ENCODE measurements at places on chromosomes 2 and 18.

DNA sequence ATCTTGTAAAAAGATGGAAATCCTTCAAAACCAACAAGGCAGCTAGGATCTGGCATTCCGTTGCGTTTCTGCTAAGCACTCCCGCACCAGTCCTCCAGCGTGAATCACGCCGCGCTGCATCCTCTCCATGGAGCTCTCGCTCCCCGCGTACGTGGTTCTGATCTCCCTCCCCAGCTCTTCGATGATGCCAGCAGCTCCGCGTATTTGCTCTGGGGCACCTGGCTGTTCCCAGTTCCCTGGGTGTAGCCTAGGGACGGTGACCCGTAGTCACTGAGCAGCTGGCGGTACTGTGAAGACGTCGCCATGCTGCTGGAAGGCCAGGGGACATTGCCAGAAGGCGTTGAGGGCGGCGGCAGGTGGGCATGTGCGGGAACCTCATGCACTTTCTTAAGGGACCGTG, 407.5 kb downstream of the RNF144A start:
- DNase-seq: no peak

DNA sequence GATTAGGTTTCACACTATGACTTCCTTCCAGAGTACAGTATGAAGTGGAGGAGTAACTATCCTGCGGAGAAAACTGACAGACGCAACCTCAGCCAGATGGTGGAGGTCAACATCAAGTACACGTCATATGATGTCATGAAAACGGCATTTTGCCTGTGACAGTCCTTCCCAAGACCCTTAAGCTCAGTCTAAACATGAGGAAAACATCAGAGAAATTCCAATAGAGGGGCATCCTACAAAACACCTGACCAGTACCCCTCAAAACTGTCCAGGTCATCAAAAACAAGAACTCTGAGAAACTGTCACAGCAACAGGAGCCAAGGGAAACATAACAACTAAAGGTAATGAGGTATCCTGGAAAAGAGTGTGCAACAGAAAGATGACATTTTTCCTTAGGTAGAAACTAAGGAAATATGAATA, 1.7 kb downstream of the RNU4ATAC start:
- no peak for DNase-seq

DNA sequence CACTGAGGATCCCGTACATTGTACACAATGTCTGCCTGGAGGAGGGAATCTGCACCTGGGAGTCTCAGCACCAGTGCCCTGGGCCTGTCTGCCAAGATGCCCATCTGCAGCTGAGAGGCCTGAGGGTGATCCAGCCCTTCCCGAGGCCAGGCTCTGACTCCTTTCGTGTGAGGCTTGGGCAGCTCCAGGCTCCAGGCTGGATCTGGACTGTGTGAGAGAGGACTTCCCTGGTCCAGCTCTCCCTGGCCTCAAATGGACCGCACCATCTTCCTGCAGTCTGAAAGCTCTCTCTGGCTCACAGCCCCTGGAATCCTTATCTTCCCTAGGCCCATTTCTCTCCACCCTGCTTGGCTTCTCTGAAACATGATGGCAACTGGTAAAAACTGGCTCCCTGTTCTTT, 324.6 kb downstream of the DYSF start:
- no peak for DNase-seq

GRCh38 chr18:48975120-48975816, 24.5 kb upstream of the SMAD7 start:
- DNase-seq: no peak

DNA sequence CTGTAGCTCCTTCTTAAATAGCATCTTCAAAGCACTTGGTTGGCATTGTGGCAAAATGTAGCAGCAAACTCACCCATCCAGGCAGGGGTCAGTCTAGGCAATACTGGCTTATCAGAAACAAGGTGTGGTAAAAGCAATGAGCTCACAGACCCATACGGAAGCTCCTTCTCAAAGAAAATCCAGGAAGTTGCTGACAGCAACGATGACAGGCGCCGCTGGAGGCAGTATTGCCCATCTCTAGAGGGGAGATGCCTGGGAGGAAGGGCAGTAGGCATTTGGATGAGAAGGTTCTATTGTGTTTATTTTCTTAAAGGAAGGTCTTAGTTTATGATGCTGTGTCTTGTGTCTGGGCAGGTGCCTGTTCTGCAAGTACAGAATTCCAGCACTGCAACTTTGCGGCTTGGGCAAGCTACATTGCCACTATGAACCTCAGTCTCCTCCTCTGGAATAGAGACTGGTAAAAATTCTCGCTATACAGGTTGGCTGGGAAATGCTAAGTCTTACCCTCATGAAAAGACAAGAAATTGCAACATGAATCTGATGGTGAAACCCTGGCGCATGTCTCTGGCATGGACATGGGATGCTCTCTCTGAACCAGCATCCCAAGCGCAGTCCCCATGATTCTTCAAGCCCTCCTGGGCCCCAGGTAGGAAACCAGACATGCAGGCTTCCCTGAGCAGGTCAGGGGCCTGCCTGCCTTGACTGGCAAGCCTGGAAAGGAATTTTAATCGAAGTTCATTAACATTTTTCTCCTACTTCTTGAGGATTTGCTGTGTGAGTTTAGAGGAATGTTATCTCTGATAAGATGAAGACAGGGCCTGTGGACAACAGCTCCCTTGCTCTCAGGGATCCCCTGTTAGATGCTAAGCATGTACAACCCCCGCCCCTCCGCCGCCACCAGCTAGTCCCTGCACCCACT, 156.0 kb downstream of the TFCP2L1 start:
- DNase-seq: no peak

- no peak for DNase-seq
Observed at GRCh38 chr2:33913071-33913616, 314.0 kb upstream of the FAM98A start.

GRCh38 chr2:140183056-140183765, 1403.0 kb upstream of the NXPH2 start:
- no peak for DNase-seq

GRCh38 chr2:182668671-182669070, 47.4 kb upstream of the DNAJC10 start:
- no peak for DNase-seq

- no peak for DNase-seq
Observed at GRCh38 chr2:206611191-206611590, 31.1 kb upstream of the FAM237A start.

DNA sequence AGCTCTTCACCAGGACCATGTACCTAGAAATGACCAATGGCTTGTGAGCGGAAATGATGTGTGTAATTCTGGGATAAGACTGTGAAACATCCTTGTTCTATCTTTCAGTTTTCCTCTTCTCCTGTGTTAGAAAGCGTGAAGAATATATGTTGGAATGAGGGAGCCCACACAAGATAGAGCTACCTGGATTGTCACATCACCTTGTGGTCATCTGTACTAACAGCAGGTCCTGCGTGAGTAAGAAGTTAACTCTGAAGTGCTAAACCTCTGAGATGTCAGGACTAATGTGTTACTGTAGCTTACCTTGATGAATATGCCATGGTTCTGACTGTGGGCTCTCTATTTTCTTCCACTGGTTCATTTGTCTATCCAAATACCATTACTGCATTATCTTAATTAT, 75.6 kb downstream of the FASTKD2 start:
- DNase-seq: no peak

- DNase-seq: no peak
Observed at GRCh38 chr2:169001116-169001815, 29.9 kb downstream of the ABCB11 start.

DNA sequence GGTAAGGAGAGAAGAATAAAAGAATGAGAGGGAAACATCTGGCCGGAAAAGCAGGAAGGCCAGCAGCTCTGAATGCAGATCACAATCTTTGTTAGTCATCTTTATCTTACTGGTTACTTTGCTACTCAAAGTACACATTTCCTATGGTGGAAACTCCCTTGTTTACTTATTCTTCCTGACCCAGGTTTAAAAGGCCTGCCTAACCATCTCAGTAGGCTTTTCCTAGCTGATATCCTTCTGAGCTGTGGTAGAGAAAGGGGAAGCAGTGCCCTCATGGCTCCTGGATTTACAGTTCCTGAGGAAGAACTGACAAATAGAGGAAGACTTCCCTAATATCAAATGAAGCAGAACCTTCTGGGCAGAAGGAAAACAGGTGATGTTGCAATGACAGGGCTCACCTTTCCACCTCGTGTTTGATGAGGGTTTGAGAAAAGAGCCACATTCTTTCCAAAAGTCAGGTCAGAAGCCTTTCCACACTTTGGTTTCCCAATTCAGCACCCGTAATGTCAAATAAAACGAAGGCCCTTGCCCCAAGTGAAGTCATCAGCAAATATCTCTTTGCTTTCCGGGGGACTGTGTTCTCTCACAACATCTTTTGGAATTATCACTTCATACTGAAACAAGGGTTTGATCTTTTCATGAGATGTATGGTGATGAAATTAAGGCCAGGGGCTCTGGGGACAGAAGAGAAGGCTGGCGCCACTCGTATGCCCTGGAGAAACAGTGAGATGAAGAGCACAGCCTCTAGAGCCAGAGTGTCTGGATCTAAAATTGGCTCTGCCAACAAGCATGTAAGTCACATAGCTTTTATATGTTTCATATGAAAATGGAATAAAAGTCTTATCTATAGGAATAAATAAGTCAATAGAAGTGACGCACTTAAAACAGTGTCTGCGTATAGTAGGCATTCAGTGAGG, 26.7 kb upstream of the APOB start:
- DNase-seq: no peak

DNA sequence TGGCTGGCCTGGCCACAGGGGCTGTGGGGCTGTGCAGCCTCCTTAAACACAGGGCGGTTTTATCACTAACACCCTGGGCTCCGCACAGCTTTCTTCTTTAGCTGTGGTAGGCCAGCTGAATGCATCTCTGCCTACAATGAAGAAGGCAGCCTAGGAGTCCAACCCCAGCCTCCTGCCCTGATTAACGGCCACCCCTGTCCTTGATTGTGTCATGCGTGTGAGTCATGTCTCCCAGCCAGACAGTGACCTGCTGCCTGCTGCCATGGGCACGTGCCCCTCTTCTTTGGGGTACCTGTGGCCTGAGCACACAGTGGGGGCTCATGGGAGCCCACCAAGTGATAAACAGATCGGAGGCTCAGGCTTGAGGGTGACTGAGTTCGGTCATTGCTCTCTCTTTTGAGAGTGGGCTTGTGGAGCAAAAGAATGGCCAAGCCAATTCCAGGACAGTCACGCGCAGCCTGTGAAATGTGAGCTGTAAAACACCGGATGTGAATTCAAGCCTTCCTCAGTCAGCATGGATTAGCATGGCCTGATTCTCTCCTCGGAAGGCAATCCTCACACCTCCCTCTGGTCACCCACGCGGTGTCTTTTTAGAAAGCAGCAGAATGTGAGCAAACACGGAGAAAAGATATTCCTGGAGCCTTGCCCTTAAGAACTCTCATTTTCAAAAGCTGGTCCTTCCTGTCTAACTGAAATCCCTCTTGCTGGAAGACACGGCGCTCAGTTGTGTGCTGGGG, 144.1 kb downstream of the CELF4 start:
- DNase-seq: no peak

DNA sequence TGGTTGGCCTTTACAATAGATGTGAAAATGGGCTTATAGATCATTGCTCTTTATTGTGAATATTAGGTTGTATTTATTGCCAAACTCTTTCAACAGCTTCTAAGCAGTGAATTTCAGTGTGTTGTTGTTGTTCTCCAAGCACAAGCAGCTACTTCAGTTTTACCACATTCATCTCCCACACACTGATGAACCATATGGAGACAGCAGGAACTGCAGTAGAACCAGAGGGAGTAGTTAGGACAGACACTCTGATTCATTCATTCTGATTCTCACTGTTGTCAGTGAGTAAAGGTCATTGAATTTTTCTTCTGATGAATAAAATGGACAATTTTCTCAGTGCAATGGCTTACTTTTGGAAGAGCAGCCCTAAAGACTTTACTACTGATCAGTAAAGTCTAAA, 40.2 kb downstream of the CCDC74A start:
- DNase-seq: no peak

DNA sequence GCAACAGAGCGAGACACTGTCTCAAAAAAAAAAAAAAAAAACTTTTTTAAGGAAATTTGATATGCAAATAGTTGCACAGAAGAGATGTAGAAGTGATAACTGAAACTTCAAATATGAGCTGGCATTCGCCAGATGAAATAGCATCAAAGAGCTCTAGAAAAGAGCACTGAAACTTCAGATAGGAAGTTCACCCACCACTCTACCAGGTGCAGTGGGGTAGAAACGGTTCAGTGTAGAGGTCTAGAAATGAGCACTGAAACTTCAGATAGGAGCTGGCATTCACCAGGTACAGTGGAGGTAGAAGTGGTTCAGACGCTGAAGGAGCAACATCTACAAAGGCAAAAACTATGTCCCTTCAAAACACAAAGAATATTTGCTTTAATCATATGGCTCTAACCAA, 9.0 kb upstream of the ONECUT2 start:
- no peak for DNase-seq

DNA sequence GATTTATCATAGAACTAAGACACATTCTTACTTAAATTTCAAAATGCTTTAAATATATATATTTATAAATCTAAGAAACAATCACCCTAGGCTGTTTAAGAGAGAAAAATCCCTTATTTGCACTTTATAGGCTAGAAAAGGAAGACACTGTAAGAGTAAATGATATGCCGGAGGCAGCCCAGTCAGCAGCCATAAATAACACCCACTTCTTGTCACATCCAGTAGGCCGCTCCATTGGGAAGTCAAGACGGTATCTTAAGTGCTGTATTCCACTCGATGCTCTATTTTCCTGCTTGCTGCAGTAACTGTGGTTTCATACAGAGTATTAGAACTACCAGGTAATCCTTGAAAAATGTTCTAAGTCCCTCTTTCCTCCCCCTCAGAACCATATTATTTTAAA, 57.9 kb downstream of the ABCA12 start:
- no peak for DNase-seq

GRCh38 chr2:6999211-6999877, 82.1 kb downstream of the RNF144A start:
- no peak for DNase-seq

- DNase-seq: no peak
Observed at GRCh38 chr2:177296040-177296439, 31.5 kb upstream of the NFE2L2 start.

Measured in esophagus squamous epithelium (tissue), 5 donors.